ENCODE measurements at places on chromosomes 6 and 20.

DNA sequence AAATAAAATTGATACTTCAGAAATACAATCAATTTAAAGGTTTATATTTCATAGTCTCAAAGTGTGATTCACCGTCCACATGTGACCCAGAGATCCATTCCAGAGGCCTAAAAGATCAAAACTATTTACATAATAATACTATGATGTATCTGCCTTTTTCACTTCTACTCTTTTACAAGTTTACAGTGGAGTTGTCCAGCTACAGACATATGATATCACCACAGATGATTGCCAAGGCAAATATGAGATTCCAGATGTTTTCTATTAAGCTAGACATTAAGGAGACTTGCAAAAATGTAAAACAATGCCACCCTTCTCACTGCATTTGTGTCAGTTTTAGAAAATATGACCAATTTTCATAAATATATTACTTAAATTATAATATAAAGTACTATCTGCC lies 443.7 kb downstream of the GJA1 start:
- DNase-seq, result no peak

DNA sequence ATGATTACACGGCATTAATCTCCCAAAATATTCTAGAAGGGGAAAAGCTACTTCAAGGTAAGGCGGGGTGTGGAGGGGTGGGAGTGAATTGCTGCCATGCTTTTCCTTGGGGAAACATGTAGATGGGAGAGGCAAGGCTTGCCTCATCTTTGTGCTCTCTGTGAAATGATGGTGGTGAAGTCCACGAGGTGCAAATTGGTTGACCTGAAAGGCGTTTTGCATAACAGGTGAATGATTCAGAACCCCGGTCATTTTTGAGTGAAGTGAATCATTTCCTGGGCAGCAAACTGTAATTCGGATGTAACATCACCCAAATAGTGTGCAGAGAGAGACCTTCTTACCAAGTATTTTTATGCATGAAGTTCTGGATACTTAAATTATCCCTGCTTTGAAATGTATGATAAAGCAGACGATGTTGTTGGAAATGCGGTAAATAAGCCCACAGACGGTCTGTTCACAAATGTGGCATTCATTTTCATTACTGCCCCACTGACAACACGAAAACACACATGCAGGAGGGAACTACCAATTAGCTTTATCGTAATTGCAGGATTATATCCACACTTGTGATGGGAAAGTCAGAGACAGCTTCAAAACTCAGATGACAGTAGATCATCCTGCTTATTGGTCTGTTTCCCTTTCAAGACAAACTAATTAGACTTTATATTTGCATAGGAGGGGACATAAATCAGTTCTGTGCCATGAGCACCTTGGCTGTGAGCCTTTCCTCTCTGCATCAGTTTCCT lies 3.0 kb downstream of the CDH4 start:
- DNase-seq, result peak; percentile 37

- no peak for DNase-seq
Observed at GRCh38 chr6:168078175-168078942, 653 bp downstream of the FRMD1 start.

DNA sequence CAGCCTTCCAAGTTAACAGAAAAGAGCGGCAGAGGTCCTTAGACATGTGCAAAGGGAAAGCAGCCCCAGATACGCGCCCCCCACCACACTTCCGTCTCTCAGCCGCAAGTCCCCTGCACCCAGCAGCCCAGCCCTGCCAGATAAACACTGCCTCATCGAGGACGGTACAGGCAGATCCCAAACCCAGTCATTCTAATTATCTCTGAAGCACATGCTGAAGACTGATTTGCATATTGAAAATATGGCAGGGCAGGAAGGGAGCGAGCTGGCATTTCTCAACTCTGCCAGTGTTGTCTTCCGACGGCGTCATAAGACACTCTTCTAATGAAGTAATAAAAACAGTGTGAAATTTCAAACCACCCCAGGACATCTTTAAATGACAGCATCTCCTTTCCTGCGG lies 122.8 kb upstream of the CDH4 start:
- no peak for DNase-seq

- no peak for DNase-seq
Observed at GRCh38 chr6:137002505-137002904, 42.3 kb downstream of the IL20RA start.

DNA sequence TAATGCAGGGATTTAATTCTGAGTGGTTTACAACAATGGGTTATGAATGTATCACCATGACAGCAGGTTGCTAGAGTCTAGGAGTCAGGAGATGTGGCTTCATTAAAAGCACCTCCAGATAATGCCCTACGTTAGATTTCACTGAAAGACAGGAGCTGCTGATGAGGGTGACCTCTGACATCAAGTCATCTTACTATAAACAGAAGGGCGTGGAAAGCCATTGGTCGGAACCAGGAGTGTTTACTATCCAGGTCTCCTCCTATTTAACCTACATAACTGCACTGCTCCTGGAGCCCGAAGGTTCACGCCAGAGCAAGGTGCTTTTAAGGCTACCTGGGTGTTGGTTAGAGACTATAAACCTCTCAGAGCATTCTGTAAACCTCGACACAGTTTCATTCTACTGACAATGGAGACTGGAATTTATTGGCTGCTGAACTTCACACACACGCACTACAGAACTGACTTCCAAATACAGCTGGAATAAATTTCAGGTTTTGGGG lies 128.7 kb downstream of the EYA4 start:
- no peak for DNase-seq

DNA sequence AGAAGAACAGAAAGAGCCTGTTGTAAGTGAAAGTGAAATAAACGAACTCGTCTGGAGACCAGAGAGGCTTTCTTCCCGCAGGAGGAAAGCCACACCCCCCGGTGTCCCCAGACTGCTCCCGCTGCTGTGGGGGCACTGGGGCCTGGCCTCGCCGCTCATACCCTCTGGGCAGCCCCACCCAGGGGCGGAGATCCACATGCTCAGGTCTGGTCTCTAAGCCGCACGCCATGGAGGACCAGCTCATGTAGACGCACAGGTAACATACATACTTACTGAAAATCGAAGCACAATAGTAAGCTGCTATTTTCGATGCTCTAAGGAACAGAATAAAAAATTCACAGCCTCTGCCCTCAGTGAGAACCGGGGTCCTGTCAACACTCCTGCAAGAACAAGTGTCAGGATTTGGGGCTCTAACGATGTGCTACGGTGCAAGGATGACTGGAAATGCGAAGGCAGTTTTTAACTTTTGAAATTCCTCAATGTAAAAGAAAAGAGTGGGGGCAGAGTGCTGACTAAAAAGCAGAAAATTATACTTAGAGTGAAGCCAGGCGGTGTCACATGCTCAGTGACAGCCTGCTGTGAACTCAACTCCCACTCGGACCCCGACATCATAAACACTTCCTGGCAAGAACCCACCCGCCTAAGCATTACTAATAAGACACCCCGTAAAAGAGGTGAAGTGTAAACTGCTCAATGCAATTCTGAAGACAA lies 110.5 kb downstream of the IRF4 start:
- DNase-seq, result no peak

DNA sequence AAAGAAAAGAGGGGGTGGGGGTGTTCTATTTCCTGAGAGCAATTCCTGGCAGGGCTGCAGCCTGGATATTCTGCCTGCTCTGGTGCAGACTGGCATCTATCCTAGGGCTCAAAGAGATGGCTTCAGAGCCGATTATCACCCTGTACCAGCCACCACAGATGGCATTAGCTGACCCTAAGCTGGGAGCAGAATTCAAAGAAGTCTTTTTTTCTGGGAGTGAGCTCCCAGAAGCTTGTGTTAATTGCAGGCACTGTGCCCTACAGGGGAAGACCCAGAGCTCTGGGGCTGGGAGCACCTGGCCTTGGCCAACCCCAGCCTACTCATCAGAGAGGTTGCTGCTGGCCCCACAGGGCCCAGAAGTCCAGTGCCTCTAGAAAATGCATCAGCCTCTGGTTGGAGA lies 85.9 kb downstream of the PXDC1 start:
- no peak for DNase-seq

GRCh38 chr6:108441141-108441540 lies 119.6 kb upstream of the FOXO3 start:
- no peak for DNase-seq

DNA sequence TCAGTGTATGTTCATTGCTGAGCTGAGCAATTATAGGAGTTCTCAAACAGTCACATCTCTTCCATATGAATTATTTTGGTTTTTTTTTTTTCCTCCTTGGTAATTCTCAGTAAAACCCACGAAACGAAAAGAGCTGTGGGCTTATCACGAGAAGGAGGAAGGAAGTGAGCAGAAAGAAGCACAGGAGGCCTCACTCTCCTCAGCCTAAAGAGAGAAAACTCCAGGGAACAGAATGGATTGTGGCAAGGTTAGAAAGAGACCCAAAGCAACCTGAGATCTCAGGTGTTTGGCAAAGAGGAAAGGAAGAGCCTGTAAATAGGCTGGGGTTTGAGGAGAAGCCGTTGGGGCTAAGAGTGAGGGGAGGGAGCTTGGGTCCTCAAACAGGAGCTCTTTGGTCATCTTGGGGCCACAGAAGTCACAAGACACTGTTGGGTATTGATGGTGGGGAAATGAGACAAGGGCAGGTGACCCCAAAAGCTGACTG lies 67.8 kb upstream of the CITED2 start:
- DNase-seq, result no peak

GRCh38 chr6:17965397-17965796 lies 22.0 kb downstream of the KIF13A start:
- no peak for DNase-seq

- DNase-seq, result no peak
Observed at GRCh38 chr20:46990596-46991104, 96.0 kb downstream of the EYA2 start.

- DNase-seq, result no peak
Observed at GRCh38 chr6:41654698-41655151, 16.5 kb downstream of the MDFI start.

- no peak for DNase-seq
Observed at GRCh38 chr6:27865850-27866356, 46.3 kb downstream of the OR2B2 start.

GRCh38 chr6:106759112-106759511 lies 129.7 kb downstream of the QRSL1 start:
- DNase-seq, result no peak
